ENCODE measurements at places on chromosomes 5 and 9. TPM values are rescaled to one million over a fixed set of nuclear protein-coding genes. Genes with fewer than 3 reads are reported as not detected.
A peak's percentile ranks its signal among the peaks of the same experiment; 100 is the strongest.

DNA sequence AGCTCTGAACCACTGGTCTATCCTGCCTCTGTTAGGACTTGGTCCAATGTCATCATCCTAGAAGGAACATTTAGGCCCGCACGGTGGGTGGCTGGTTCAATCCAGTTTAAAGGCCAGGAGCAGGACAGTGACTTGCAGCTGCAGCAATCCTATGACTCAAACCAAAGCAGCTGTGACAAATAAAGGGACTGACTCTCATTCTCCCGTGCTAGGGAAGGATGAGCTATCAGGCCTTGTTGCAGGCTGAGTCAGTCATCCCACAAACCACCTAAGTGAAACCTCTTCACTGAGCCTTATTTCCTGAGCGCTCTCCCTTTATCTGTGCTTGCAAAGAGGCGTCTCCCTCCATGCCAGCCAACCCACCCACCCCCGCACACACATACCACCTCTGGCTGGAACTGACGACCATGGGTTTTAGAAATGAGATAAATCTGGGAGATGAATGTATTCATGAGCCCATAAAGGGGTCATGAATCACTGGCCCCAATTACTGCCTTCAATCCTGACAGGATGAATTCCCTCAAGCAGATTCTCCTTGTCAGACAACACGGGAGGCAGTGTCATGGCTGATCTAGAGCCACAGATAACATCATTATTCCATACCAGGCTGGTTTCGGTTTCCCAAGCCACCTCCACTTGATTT lies 93.4 kb downstream of the KCNIP1 start:
- peak overlapping the region; percentile 43 for H3K27ac ChIP-seq
- no peaks in the 10 kb centered on the region for H3K36me3 ChIP-seq
- DNase-seq = peak; percentile 62
- H3K4me3 ChIP-seq = no peak overlapping the region
- peaks cover 18% of the 10 kb centered on the region for H3K4me1 ChIP-seq

- H3K4me3 ChIP-seq = no peak overlapping the region
- H3K36me3 ChIP-seq = no peaks in the 10 kb centered on the region
- peaks cover 40% of the 10 kb centered on the region for H3K27me3 ChIP-seq
- DNase-seq = no peak
Observed at GRCh38 chr5:170504616-170505266, 921 bp downstream of the KCNIP1 start.

The PIGO gene
- total RNA-seq = 32.5 TPM

The PAEP gene
- total RNA-seq = not detected
